ENCODE measurements at places on chromosomes 2 and 18.

GRCh38 chr2:67215214-67216055, 181.7 kb upstream of the ETAA1 start:
- DNase-seq = no peak

GRCh38 chr2:203743441-203743981, 37.1 kb downstream of the CD28 start:
- DNase-seq = no peak

DNA sequence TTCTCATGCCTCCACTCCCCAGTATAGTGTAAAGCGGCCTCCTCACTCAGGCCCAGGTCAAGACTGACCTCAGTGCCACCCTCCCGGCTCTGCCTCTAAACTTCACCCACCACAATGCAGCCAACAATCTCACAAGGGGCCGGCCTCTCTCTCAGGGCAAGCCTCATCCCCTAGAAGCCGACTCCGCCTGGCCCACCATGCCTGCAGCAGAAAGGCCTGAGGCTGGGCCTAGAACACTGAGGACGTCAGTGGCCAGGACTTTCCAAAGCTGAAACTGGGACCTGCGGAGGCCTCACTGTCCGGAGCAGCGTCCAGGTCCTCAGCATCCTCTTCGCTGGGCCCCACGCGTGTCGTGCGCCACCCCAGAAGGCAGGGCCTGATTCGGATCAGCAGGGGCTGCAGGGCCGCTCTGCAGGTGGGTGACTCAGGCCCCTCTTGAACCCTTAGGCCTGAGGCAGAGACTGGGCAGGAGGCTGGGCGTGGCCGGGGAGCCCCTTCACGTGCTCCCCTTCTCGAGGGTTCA, 52.9 kb downstream of the PKDCC start:
- DNase-seq = no peak

GRCh38 chr18:5420906-5421305, 122.9 kb downstream of the EPB41L3 start:
- DNase-seq = no peak

DNA sequence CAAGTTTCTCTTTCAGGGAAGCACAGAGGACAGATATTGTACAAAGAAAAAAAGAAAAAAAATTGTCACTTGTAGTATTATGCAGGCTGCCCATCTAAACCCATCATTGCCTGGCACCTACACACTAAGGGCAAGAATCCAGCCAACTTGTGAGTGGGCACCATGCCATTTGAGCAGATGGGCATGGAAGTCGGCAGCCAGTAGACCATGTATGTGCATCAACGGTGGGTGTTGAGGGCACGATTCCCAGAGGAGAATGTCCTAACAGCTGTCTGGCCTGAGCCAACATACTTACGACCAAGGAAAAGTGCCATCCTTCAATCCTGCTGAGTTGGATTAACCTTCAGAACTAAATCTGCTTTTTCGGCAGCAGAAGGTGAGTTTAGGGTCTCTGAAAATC, 63.9 kb downstream of the ARHGAP15 start:
- no peak for DNase-seq

DNA sequence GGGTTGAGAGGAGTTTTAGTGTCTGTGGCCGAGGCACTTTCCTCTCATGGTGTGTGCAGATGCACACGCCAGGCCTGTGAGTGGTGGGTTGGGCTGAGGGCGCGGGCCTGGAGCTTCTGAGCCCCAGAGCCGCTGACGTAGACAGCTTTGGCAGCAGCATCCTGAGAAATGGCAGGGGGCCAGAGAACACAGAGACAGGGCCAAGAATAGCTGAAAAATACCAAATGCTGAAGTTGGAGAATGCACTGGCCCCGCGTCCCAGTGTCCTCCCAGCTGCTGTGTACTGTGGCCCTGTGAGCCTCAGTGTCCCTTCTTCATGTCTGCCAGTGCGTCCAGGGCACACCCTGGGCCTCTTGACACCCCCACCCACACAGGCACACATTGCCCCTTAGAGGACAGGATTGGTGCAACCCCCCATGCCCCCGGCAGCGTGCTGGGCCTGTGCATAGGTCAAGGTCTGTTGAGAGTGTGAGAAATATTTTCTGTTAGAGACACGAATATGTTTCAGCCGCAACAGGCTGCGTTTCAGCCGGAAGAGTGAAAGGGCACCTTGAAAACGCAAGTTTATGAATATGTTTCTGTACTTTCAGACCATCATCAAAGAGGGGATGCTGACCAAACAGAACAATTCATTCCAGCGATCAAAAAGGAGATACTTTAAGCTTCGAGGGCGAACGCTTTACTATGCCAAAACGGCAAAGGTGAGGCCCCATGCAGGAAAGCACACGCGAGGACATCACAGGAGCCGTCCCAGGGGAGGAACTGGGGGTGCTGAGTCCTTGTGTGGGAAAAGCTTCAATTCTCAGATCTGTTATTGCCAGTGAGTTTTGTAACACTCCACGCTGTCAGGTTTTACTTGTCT, 33.6 kb downstream of the DGKD start:
- DNase-seq = no peak

- no peak for DNase-seq
Observed at GRCh38 chr2:113962692-113963480, 73.0 kb downstream of the ACTR3 start.

- DNase-seq = no peak
Observed at GRCh38 chr2:53473236-53473635, 294.4 kb upstream of the CHAC2 start.

GRCh38 chr18:57927511-57927910, 116.5 kb upstream of the NEDD4L start:
- no peak for DNase-seq

DNA sequence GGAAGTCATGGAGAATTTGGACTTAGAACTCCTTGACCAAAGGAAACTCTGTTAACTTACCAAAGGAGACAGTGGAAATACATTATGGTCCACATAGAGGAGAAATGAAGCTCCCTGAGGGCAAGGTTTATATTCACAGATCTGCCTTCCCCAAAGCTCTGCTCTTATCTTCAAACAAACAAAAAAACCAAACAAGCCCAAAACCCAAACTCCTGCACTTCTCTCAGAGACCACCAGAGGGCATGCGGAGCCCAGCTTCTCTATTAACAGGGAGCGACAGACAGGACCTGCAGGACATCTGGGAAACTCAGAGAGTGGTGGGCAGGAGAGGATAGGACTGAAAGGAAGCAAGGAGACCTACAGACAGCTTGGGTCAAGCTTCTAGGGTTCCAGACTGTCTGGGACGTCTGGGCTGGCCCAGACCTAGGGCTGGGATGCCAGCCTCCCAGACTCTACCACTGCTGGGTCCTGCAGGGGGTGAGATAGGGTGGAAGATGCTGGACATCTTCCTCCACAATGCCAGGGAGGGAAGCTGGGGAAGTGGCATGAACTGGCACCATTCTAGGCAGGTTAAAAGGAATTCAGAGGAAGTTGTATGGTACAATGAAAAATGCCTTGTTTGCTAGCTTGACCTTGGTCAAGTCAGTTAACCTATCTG, 4.0 kb upstream of the WNT10A start:
- peak; percentile 43 for DNase-seq

DNA sequence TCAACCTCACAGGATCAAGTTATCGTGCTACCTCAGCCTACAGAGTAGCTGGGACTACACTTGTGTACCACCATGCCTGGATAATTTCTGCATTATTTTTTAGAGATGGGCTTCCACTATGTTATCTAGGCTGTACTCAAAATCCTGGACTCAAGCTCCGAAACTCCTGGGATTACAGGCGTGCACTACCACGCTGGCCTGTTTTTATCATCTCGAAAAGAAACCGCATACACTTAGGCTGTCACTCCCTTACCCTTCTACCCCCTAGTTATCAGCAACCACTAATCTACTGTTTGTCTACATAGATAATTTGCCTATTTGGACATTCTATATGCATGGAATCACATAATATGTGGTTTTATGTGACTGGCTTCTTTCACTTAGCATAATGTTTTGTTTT, 8.5 kb upstream of the PUM2 start:
- no peak for DNase-seq

DNA sequence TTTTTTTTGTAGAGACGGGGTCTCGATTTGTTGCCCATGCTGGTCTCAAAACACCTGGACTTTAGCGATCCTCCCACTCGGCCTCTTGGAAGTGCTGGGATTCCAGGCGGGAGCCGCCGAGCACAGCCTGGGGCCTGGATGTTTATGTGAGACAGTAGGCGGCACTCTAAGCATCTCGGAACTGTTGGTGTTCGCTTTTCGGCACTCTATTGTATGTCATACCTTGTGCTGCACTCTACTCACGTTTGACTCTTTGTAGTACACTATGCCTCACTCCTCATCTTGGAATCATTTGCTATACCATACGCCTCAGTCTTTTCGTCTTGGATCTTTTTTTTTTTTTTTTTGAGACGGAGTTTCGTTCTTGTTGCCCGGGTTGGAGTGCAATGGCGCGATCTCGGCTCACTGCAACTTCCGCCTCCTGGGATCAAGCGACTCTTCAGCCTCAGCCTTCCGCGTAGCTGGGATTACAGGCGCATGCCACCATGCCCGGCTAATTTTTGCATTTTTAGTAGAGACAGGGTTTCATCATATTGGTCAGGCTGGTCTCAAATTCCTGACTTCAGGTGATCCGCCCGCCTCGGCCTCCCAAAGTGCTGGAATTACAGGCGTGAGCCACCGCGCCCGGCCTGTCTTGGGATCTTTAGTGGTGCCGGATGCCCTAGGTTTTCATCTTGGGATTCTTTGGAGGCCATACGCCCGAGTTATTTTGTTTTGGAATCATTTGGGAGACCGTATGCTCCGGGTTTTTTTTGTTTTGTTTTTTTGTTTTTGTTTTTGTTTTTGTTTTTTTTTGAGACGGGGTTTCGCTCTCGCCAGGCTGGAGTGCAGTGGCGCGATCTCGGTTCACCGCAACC, 24.2 kb upstream of the ZDBF2 start:
- DNase-seq = no peak

- DNase-seq = no peak
Observed at GRCh38 chr2:240839152-240840143, 19.4 kb upstream of the KIF1A start.

GRCh38 chr2:85705680-85706039, 11.5 kb downstream of the GNLY start:
- no peak for DNase-seq

DNA sequence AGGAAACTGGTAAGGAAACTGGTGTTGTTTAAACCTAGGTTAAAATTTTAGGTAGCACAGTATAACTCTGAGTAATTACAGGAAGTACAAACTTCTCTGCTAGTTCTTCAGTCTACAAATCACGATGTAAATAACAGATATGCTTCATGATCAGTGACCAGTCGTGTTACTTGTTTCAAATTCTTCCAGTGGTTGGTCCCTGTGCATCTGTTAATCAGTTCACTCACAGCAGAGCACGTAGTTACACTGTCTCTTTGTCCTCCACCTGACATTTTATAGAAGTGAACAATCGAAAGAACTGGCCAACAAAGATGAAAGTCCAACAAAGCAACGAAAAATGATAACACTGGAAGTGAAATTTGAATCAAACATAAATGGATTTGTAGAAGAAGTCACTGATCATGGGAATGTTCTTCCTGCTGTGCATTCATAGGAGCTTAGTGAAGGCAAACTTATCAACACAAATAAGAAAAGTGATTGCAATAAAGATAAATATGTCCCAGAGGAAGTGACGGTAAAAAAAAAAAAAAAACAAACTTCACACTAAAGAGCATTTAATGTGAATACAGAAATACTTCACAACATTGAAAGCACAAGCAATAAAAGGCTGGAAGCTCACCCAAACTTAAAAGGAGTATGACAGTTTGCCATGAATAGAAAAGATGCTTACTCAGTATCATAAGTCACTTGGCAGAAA, 7.0 kb downstream of the EIF2AK2 start:
- no peak for DNase-seq

DNA sequence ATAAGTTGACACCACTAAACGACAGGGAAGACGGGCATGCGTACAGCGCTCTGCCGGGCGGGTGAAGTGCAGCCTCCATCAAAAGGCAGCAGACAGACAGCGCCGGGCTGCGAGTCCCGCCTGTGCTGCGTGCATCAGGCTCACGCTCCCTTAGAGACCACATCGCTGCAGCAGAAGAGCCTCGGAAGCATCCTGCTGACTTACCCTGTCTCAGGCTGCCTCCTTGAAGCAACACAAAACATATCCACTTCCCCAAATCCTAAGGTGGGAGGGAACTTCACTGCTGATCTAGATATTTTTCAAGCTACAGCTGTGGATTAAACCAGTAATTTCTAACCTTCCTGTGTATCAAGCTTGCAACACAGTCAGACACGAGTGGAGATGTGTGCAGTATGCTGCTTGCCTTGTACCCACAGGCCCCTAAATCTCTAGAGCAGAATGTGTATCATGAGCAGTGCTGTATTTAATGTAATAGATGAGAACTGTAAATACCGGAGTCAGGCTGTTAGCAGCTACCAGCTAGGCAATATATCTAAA, 6.4 kb downstream of the MYT1L start:
- no peak for DNase-seq

DNA sequence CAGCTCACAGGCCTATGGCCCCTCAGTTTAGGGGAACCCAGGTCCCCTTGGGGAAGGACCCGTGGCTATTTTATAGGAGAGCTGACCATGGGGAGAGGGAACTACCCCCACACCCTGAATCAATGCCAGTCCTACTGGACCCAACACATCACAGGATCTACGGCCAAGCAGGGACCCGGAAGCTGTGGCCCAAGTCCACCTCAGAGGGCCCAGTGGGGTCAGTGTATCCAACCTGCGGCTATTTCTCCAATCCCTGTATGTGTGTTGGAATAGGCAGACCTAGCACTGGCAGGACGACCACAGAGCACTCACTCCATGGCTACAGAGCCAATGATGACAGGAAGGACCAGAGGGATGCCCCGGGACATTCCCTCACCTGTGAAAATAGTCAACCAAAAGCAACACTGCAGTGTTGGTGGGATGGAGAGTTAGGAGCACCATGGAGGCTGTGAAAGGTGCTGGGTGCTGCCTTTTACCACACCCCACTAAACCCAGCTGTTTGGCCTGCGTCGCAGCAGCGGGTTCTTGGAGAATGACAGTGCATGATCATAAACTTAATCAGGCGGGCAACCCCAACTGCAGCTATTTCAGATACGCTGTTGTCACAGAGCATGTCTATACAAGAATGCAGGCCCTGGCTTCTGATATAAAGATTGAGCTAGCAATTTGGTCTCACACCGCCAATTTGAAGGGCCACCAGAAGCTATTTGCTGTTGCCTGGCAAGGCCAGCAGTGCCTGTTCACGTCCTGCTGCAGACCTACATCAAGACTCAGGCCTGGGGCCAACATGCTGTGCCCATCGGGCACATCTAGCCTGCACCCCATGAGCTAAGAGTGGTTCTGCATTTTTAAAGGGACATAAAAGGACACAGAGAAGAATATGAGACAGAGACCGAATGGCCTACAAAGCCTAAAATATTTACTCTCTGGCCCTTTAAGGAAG, 110.4 kb downstream of the EIPR1 start:
- no peak for DNase-seq

- no peak for DNase-seq
Observed at GRCh38 chr18:64165906-64166305, 17.0 kb upstream of the LINC00305 start.

GRCh38 chr18:67599277-67599676, 82.8 kb upstream of the DSEL start:
- no peak for DNase-seq

- DNase-seq = no peak
Observed at GRCh38 chr18:74063023-74063422, 84.6 kb downstream of the FBXO15 start.

Data from stimulated activated CD8-positive, alpha-beta memory T cell treated with anti-CD3 and anti-CD28 coated beads, Interleukin-12 subunit alpha, Interleukin-12 subunit beta, amount 100 ng/mL, for 4 hours (primary cell).